ENCODE measurements at places on chromosomes 4 and X. TPM values are rescaled to one million over a fixed set of nuclear protein-coding genes. Genes with fewer than 3 reads are reported as not detected.
A peak's percentile ranks its signal among the peaks of the same experiment; 100 is the strongest.

GRCh38 chr4:88746206-88746605 lies 48.6 kb upstream of the NAP1L5 start:
- no peak overlapping the region for H3K27ac ChIP-seq
- H3K4me3 ChIP-seq = no peak overlapping the region

- no peaks in the 10 kb centered on the region for H3K36me3 ChIP-seq
- no peak for DNase-seq
- H3K4me1 ChIP-seq = no peaks in the 10 kb centered on the region
- no peaks in the 10 kb centered on the region for H3K27me3 ChIP-seq
- no peak overlapping the region for H3K4me3 ChIP-seq
Measured at GRCh38 chr4:41043465-41043864, 170.9 kb downstream of the APBB2 start.

GRCh38 chr4:36163198-36163597 lies 81.1 kb downstream of the ARAP2 start:
- H3K27me3 ChIP-seq = no peaks in the 10 kb centered on the region
- H3K36me3 ChIP-seq = no peaks in the 10 kb centered on the region
- H3K4me1 ChIP-seq = no peaks in the 10 kb centered on the region
- no peak overlapping the region for H3K27ac ChIP-seq
- no peak overlapping the region for H3K4me3 ChIP-seq

DNA sequence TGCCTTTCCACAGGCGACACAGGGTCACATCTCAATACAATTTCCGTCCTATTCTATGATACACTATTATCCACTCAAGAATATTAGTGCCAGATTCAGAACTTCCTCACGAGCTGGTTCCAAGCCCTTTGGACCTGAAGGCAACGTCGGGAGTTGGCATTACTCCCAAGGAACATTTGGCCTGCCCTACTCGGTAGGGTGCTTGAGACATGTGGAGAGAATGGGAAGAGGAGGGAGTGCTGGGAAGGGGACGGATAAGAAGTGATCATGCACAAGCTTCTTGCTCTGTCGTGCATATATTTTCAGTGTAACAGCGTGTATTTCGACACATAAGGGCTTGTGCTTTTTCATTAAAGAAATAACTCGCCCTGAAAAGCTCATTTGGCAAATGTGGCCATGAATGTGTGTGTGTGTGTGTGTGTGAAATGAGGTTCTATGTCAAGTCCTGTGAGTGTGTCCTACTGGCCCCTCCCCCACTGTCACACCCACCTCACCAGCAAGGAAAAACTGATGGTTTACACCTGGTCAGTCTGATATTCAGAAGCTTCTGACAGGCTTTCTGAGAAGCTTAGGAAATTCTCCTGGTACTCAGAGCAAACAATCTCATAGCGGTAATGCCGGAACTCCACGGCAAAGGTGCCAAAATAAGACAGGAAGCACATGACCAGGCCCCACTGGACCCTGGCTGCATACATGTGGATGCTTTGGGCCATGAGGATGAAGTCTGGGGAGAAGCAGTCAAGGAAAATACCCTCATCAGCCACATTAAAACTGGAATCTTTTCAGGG lies 54.8 kb downstream of the ENOPH1 start:
- no peak overlapping the region for H3K4me3 ChIP-seq
- no peak overlapping the region for H3K27ac ChIP-seq
- no peak for DNase-seq
- peaks cover 3% of the 10 kb centered on the region for H3K4me1 ChIP-seq
- no peaks in the 10 kb centered on the region for H3K27me3 ChIP-seq

DNA sequence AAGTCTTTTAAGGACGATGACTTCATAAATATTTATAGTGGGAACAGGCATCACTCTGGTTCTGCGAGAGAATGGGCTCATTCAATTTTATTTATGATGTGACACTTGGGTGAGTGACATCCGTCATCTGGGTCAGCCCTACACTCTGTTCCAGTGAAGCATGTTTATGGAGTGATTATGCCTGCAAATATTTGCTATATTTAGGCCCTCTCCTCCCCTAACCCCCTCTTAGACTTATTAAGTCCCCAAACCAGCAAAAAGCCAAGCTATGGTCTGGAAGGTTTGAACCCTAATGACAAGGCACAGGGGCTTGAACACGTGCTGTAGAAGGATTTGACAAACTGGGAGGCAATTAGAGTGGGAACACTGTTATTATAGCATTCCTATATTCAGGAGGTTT lies 55.9 kb downstream of the C4orf51 start:
- H3K27ac ChIP-seq = peak overlapping the region; percentile 73
- H3K4me3 ChIP-seq = no peak overlapping the region
- no peaks in the 10 kb centered on the region for H3K27me3 ChIP-seq
- peaks cover 51% of the 10 kb centered on the region for H3K4me1 ChIP-seq
- DNase-seq = peak; percentile 22

- H3K27me3 ChIP-seq = peaks cover 48% of the 10 kb centered on the region
- no peaks in the 10 kb centered on the region for H3K36me3 ChIP-seq
- H3K4me3 ChIP-seq = no peak overlapping the region
Measured at GRCh38 chrX:103730796-103731493, 20.2 kb downstream of the TMEM31 start.

Gene NUDT11
- total RNA-seq = 4.7 TPM

All from muscle of leg (tissue), 16 donors.